ENCODE measurements at places on chromosomes 3 and 15.

- no peak for DNase-seq
These were observed 3.4 kb downstream of the SCN5A start for GRCh38 chr3:38646062-38646461.

DNA sequence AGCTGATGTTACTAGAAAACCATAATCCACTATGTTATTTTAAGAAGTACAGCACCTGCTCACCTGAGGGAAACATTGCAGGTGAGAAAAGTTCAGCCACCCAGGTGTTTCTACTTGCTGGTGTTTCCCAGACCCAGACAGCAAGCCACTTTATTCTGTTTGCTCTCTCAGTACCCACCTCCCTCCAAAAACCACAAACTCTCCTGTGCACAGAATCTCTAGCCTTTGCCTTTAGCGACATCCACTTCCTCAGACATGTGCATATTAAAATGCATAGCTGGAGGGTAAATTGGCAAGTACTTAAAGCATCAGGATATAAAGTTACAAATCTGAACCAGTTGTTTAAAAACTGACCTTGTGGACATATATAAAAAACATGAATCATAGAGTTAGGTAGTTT lies 36.7 kb downstream of the VGLL3 start:
- DNase-seq = no peak

DNA sequence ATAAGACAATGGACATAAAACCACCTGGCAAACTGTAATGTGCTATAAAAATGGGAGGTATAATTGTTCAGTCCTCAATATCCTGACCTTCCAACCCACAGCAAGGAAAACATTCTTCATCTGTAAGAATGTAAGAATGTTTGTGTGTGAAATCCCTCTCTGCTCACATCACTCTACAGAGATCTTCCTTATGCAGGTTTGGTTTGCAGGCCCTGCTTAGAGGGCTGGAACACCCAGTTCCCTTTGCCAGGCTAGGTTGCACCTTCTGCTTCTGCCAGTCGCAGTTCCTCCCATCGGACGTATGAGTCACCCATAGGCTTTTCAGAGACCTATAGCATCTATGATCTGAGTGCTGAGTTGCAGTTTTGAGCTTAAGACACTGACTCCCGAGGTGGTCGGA lies 24.1 kb upstream of the MINAR1 start:
- peak; percentile 54 for DNase-seq

DNA sequence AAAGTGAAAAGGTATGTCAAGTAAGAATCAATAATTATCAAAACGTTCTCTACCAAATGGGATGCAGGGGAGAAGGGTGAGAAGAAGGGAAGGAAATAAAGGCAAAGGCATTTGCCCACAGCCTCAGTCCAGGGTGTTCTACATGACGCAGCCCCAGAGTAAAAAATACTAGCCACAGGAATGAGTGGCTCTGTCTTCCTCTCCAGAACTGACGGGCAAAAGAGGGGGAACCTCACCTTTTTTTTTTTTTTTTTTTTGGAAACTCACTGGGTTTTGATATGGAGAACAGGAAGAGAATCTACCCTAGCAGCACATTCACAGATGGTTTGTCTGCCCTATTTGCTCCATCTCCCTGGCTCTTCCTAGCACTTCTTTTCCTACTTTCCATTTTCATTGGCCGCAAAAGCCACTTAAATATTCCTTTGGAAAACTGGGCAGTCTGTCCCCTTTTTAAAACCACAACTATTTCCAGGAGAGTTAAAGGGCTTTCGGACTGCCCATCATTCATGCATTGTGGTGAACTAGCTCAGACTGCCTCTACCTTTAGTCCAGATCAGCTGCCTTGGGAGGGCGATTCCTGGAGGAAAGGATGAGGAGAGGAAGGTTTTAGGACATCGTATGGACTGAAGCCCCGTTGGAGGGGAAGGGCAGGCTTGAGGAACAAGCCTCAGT lies 28.2 kb downstream of the B3GNT5 start:
- DNase-seq = no peak

GRCh38 chr3:107523289-107523538 lies 452 bp downstream of the BBX start:
- no peak for DNase-seq

- DNase-seq = no peak
These were observed 150.2 kb downstream of the DNAJB8 start for GRCh38 chr3:128316481-128316891.

DNA sequence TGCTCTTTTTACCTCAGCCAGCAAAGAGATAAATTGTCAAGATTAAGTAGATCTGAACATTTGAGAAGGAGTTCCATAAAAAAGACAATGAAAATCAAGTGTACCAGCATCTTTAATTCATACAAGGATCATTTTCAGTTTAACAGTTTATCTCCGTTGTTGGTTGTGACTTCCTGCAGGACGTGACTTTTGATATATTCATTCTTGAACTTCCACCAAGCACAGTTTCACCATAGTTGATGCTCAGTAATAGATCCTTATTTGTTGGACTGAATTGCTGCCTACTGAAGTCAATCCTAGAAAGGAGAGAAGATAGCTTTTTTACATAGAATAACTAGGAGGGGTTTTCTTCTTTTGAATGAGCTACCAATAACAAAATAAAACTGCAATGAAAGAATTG lies 408.2 kb downstream of the LPP start:
- no peak for DNase-seq

- no peak for DNase-seq
These were observed 64.5 kb downstream of the ADAMTS17 start for GRCh38 chr15:100277087-100277855.

- no peak for DNase-seq
These were observed 8.9 kb upstream of the SPPL2A start for GRCh38 chr15:50774450-50774849.

DNA sequence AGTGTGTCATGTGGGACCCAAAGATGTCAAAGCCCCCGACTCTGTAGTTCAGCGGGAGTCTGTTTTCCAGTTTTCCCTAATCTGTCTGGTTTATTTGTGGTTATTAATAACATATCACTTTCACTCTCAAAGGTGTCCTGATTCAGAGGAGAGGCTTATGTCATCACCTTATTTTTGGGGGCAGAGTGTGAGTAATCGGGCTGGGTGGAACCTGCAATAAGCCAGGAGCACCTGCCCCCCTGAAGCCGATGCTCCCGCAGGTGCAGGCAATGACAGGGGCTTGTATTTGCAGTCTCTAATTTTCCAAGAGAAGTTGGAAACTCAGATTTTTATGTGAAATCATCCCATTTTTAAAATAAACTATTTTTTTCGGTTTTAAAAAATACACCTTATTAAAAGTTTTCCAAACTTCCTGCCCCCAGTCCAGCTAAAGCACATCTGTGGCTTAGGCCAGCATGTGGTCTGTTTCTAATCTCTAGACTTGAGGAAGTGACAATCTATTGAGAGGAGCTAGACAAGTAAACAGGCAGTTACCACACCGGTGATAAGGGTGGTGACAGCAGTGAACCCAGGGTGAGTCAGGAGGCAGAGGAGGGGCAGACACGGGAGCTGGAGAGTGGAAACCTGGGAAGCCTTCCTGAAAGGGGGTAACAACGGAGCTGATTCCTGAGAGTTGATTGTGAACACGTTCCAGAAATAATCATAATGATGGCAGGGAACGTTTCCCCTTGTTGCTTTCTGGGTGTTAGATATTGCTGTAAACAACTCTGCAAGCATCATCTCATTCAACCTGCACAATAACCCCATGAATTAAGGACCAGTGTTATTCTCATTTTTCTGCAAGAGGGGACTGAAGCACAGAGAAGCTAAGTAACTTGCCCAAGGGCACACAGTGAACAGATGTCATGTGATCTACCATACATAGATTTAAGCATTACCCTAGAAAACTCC lies 37.2 kb downstream of the BHLHE40 start:
- peak; percentile 73 for DNase-seq

DNA sequence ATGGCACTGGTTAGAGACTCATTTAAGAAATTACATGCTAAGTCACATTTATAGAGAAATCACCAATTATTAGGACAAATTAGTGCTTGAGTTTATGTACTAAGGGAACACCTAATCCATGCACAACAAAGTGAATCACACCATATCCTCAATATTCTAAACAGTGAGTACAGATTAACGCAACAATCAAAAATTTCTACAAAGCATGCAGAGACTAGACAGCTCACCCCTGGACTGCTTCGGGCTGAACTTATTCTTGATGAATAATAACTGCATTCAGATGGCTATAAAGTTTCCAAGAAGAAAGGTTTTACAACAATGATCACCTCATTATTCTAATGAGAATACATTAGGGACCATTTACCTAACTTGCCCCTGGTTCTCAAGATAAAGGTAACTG lies 66.5 kb downstream of the LRRFIP2 start:
- no peak for DNase-seq

DNA sequence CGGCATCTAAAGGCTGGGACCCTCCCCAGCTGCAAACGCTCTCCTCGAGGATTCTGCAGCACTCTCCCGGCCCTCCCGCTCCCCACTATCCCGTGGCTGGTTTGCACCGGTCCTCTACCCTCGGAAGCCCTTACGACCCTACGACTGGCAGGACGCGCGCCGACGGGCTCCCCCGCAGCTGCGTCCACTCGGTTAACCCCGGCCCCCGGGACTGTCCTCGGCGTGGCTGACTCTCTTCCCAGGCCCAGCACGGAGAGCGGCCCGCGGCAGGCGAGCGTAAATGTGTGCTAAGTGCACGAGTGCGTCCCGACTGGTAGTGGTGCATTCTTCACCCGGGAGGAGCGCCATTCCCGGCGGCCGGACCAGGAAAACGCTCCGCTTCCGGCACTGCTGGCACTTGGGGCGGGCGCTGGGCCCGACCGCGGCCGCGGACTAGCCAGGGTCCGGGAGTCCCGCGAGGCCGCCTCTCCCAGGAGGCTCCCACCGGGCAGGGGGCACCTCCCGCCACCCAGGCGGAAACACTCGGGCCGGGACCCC lies 508 bp downstream of the GORASP1 start:
- DNase-seq = no peak

- DNase-seq = no peak
These were observed 67.2 kb downstream of the LIPC start for GRCh38 chr15:58498821-58499580.

GRCh38 chr3:52704611-52705437 lies 767 bp downstream of the GLT8D1 start:
- no peak for DNase-seq

- DNase-seq = no peak
These were observed 239.9 kb downstream of the EPHB1 start for GRCh38 chr3:135034891-135035440.

DNA sequence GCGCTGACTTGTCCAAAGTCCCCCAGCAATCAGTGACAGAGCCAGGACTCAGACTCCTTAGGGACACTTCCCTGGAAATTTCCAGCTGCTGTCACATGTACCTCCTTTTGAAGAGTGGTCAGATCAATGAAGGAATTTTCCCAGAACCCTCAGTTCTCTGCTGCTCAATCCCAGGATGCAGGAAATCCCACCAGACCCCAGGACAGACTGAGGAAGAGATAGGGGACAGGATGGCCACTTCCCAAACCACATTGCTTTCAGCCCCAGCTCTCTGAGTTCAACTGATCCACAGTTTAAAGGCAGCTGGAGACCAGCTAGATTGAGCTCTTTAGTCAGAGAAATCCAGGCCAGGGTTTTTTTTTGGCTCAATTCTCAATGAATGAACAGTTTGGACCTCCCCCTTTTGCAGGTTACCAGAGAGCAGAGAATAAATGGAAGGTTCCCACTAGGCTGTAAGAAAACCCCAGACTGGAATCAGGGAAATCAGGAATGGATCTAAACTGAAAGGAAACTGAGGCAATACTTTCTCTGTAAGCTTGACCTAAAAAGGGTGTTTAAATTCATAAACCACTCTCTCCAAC lies 1.5 kb downstream of the CYP1A1 start:
- DNase-seq = no peak

GRCh38 chr15:47887241-47887800 lies 170.0 kb downstream of the SEMA6D start:
- no peak for DNase-seq

- DNase-seq = no peak
These were observed 379.9 kb upstream of the KCNMB2 start for GRCh38 chr3:178156301-178156700.

GRCh38 chr3:151404316-151404715 lies 19.8 kb upstream of the P2RY12 start:
- DNase-seq = no peak

- no peak for DNase-seq
These were observed at the start of gene DPPA4 for GRCh38 chr3:109337393-109337792. DPPA4 (minus strand) TSS chr3:109337546; CDS start chr3:109337517, 29 bp downstream.

- no peak for DNase-seq
These were observed 54.3 kb downstream of the SMAD6 start for GRCh38 chr15:66756295-66756694.

DNA sequence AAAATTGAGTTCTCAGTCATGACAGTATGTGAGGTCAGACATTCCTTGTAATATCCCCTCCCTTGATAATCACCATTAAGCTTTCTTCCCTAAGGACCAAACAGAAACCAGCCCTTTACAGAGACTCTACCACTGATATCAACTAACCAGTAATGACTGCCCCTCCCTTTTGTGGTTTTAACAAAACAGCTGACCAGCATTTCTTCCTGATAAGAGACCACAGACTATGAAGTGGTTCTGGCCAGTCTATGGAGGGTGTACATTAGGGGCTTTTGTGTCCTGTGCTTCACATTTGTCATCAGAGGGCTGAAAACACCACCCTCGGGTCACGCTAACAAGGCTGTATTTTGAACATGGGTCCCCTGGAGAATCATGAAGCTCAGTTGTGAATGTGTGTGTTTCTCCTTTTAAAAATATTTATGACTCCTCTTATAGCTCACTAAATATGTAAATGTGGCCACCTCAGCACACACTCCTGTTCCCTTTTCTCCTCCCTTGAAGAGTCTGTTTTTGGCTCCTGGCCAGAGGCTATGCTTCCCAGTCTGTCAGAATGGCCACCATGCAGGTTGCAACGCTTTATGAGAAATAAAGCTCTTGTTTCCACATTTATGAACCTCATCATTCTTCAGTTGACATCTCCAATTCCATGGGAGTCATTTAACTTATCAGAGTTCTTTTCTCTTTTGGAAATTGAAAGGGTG lies 239.3 kb downstream of the CPNE4 start:
- peak; percentile 54 for DNase-seq

- DNase-seq = no peak
These were observed 11.0 kb downstream of the THBS1 start for GRCh38 chr15:39591896-39592315.

DNA sequence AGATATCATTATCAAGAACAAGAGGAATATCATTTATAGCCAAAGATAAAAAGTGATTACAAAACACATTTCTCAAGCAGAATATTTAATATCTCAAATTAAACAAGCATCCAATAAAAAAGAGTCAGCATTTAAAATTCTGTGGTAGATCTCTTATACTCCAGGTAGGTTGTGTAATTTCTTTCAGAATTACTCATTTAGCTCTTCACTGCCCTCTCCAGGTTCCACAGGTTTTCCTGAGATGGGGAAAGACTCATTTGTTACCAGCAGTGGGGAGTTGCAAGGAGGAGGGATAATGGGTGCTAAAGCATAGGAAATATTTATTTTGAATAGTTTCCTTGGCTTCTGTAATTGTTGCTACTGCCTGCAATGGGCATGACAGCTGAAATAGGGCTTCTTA lies 83.1 kb upstream of the RASGRP1 start:
- no peak for DNase-seq

GRCh38 chr3:112789787-112790186 lies 56.9 kb downstream of the CD200R1L start:
- DNase-seq = no peak

Data from non-pigmented ciliary epithelial cell (primary cell).